ENCODE measurements at places on chromosomes 3 and 15.

DNA sequence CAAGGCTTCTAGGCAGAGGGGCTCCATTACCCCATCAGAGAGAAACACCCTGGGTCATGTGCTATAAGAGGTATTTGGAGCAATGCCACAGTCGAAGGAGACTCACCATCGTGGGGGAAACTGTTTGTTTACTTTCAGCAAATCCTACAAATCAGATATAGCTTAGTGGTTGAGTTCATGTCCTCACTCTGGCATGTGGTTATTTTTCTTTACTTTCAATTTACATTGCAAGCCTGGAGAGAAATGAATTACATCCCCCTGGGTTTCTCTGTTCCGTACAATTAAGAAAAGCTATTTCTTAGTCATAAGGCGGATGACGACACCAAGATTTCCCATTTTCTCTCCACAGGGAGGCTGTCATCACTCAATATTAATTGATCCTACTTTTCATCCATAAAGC lies 36.9 kb downstream of the RFTN1 start:
- no peak for DNase-seq

DNA sequence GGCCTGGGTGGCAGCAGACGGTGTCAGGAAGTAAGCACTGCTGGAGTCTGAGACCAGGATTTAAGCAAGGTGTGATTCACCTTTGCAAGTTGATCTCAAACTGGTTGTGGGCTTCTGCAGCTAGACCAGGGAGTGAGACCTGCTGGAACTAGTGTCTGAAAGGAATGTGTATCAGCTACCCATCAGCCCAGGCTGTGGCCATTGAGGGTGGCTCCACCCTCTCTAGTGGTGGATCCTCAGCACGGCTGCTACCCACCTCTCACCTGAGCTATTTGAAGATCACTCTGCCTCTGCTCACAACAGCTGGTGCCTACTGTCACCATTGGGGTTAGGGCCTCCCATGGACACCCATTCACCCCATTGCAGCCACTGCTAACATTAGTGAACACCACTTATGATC lies 140.3 kb upstream of the DCBLD2 start:
- DNase-seq, result no peak

DNA sequence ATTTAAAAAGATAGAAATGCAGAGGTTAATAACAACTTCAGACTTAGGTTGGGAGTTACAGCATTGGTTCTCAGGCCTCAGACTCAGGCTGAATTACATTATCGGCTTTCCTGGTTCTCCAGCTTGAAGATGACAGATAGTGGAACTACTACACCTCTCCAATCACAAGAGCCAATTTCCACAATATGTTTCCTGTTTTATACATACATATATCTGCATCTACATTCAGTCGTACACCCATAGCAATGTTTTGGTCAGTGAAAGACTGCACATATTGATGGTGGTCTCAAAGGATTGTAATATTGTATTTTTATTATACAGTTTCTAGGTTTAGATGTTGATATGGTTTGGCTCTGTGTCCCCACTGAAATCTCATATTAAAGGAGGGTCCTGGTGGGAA lies 35.4 kb downstream of the AADACL2 start:
- DNase-seq, result no peak

DNA sequence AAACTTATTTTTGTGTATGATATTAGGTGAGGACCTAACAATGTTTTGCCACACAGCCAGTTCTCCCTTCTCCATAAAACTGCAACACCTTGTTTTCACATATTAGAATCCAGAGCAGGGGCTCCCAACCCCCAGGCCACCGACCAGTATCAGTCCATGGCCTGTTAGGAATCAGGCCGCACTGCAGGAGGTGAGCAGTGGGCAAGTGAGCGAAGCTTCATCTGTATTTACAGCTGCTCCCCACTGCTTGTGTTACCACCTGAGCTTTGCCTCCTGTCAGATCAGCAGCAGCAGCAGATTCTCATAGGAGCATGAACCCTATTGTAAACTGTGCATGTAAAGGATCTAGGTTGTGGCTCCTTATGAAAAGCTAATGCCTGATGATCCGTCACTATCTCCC lies 185.9 kb upstream of the NSMCE3 start:
- DNase-seq, result no peak

- DNase-seq, result no peak
Measured at GRCh38 chr3:38640661-38641452, 8.6 kb downstream of the SCN5A start.

DNA sequence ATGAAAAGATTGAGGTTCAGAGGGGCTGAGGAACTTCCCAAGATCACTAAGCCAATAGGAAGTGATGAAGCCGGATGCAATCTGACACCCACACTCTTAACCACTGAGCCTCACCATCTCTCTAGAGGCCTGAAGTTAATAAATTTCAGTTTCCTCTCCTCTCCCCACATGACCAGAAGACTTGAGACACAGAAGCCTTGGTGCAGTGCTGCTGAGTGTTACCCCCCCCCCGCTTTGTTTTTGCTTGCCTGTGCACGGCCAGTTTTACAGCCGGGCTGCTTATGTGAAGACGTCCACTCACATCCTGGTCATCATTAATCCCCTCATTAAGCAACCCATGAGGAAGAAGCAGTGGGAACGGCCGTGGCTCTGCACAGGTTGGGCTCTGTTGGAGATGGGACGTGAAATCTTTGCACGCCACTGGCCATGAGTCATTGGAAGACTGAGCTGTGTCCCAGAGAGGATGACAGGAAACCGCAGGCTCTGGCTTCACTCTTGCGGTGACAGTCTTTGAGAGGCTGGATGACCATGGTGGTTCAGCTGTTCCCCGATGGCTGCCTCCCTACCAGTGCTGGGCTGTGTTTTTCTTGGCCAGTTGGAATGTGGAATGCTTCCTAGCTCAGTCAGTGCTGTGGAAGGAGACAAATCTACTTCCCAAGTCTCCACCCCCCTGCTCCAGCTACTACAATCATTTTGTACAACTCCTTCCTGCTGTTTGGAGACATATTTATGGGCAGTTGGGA lies 232.6 kb upstream of the LRTM1 start:
- DNase-seq, result no peak

DNA sequence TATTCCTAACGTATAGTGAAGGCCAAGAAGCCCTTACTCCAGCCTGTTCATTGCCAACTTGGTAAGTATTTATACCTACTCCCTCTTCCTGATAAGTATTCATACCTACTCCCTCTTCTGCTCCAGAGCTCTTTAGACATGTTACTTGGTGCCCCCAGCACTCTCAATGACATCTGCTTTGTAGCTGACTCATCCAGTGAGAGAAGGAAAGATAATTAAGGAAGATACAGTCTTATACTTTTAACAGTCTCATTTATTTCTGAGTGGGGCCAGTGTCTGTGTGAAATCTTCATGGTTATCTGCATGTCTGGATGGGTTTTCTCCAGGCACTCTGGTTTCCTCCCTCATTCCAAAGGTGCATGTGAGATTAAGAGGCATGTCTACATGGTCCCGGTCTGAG lies 698.7 kb downstream of the FHIT start:
- no peak for DNase-seq

DNA sequence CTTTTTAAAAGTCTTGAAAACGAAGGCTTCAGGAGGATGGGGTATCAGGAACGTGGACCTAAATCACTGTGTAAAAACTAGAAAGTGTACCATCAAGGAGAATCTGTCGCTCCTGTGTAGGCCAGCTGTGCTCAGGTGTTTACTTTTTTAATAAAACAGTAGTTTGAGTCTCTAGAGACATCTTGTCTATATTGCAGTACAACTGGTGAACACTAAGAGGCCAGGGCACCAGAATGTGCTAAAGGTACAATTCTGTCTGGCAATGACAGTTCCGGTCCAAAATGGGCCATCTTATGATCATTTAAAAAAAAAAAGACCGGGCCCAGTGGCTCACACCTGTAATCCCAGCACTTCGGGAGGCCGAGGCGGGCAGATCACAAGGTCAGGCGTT lies 61.8 kb upstream of the MCF2L2 start:
- DNase-seq, result no peak

- DNase-seq, result no peak
Measured at GRCh38 chr3:188284455-188285212, 130.7 kb downstream of the LPP start.

DNA sequence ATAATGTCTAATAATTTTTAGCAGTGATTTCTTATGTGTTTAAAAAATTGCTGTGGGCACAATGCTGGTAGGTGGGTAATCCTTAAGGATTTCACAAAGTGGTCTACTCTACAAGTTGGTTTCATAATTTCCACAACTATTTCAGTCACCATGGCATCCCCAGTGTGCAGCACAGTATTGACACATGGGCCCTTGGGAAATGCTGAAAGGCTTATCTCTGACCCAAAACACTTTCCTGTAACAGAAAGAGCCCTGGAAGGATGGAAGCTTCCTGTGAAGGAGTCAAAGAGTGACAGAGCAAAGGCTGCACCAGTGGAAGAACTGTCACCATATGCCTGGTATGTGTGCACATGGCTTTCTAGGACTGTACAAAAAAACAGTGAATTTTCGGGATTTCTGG lies 153.7 kb downstream of the ANO10 start:
- DNase-seq, result no peak

- no peak for DNase-seq
Measured at GRCh38 chr3:6444888-6445658, 415.8 kb upstream of the GRM7 start.

DNA sequence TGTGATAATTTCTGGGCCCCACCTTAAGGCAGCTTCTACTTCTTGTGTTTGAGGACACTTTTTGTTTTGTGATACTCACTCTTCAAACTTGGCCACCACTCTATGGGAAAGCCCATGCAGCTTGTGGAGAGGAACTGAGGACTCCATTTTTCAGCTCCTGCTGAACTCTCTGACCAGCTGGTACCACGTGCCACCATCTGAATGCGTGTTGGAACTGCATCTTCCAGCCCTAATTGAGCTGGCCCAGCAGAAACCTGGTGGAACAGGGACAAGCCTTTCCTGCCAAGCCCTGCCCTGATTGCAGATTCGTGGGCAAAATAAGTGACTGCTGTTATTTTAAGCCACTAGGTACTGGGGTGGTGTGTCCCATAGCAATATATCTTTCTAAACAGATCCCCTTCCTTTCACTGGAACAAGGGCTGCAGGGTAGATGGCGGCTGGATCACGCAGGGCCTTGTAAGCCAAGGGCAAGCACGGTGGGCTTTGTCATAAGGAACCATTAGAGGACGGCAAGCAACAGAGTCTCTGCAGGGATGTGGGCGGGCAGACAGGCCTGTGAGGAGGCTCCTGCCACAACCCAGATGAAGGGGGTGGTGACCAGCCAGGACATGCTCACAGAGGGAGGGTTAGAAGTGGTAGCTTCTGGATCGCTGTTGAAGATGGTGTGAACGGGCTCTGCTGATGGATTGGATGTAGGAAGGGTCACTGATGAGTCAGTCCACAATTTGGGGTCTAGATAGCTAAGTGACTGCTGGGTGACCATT lies 9.5 kb downstream of the H1-8 start:
- DNase-seq, result no peak

DNA sequence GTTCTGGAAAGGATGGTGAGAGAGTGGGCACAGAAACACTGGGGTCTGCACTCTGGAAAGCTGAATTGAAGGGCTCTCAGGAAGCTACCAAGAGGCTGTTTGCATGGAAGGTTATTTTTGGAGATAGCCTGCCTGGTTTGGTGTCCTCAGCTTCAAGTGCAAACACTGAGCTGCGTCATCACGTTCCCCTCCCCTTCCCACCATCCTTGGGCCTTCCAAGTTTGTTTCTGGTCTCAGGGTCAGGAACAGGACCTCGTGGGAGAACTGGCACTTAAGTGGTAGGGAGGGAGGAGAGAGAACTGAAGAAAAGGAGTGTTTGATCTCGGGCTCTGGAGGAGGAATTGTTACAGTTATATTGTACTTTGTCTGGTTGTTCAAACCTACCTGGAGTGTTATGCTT lies 10.6 kb downstream of the ST6GAL1 start:
- DNase-seq, result no peak

DNA sequence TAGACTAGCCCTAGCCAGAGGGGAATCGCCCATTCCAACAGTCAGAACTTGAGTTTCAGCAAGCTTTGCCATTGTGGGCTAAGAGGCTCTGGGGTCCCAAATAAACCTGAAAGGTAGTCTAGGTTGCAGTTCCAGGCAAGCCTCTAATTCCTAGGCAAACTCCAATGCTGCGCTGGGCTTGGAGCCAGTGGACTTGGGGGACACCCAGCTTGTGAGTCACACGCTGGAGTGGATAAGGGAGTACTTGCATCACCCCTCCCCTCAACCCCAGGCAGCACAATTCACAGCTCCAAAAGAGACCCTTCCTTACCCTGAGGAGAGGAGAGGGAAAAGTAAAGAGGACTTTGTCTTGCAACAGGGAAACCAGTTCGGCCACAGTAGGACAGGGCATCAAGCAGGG lies 105.2 kb upstream of the DPPA4 start:
- no peak for DNase-seq

DNA sequence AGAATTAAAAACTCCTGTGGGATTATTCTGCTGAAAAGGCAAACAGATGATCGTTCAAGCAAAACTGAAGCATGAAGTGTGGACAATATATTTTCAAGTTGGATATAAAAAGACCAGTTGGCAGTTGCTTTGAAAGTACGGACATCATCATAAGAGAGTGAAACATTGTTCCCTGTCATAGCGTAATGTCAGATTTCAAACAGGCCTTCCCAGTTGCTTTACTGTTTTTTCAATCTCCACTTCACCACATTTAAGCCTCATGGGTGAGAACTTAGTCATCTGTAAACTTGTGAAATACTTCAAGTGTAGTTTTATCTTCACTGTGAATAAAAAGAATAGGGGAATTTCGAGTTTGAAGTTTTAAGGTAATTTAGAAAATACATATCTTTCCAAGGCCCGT lies 435.1 kb upstream of the CNTN3 start:
- DNase-seq, result no peak

DNA sequence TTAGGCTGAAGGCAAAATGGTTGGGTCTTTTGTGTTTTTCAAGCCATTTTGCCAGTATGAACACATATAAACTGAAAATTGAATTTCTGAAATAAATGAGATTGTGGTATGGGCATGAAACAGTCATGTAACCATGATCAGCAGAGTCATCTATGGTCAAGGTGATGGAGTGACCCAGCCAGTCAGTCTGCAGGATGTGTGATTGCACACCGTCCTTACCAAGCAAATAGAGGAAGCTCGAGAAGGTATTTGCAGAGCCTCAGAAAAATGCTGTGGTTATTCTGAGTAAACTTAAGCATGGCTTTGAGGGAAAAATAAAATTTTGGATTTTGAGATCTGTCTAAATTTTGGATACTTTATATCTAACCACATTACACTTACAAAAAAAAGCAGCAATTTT lies 95.9 kb upstream of the RNF7 start:
- no peak for DNase-seq

- DNase-seq, result no peak
Measured at GRCh38 chr15:90540768-90541167, 11.0 kb downstream of the CRTC3 start.

DNA sequence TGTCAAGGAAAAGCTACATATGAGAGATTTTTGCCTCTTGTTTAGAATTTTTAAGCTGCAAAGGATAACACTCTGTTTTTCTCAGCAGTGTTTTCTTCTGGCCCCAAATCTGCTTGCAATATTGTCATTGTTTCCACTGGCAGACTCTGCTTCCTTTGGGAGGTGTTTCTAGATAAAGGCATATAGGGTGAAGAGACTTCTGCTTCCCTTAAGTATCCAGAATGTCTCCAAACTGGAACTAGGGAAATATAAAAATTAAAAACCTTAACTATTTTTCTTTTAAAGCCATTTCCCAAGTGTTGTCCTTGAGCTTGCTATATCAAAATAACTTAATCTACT lies 225.8 kb downstream of the CGGBP1 start:
- DNase-seq, result no peak

GRCh38 chr3:110743202-110743601 lies 328.4 kb upstream of the NECTIN3 start:
- DNase-seq, result no peak

Data from activated naive CD4-positive, alpha-beta T cell (primary cell).